ENCODE measurements at places on chromosomes 1 and 21.

DNA sequence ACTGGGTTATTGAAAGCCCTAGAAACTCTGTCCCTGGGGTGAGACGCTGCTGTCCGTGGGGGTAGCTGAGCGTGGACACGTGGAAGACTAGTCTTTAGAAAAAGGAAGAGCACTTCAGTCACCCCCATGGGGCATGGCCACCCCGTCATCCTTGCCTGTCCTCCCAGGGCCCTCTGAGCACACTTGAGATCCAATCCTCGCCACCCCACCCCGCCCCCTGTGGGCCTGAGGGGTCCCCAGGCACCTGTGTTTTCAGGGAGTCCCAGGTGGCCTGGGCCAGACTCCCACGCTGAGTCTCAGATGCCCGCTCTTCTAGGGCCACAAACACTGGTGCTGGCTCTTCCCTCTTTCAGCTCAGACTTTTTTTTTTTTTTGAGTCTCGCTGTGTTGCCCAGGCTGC is 2.5 kb downstream of the PRKCZ start:
- no peak for DNase-seq

GRCh38 chr1:96524100-96524499 is 197.5 kb upstream of the PTBP2 start:
- no peak for DNase-seq

- peak; percentile 90 for DNase-seq
Measured at GRCh38 chr1:112700290-112701226, 6.4 kb downstream of the RHOC start.

DNA sequence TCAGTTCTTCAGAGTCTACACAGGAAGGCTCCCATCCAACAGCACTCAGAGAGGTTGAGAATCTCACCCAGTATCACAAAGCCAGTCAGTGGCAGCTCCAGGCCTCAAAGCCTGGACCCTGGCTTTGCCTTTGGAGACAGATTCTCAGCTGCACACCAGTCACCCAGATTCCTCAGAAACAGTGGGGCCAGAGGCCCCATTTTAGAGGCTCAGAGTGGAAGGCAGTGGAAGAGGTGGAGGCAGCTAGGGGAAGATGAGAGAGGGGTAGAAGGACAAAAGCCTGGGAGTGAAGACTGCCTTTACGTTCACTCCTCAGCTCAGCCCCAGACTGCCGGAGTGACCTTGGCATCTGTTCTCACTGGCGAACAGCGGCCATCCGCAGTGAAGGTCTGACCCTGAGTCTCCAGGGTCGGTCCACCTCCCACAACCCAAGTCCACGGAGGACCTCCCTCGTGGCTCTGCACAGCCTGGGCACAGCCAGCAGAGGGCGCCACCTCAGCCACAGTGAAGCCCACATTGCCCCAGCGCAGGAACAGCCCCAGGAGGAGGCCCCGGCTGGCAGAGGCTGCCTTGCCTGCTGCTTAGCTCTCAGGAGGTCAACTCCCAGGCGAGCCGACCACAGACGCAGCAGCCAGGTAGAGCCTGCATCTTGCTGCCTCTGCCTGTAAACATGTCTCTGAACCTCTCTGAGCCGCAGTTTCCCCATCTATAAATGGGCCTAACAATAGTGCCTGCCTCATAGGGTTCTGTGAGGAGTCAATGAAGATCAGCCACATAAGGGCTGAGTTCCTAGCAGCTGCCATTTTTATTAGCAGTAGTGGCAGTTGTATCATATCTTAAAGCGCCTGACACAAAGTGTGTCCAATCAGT is 5.9 kb upstream of the FNDC5 start:
- DNase-seq = peak; percentile 24

DNA sequence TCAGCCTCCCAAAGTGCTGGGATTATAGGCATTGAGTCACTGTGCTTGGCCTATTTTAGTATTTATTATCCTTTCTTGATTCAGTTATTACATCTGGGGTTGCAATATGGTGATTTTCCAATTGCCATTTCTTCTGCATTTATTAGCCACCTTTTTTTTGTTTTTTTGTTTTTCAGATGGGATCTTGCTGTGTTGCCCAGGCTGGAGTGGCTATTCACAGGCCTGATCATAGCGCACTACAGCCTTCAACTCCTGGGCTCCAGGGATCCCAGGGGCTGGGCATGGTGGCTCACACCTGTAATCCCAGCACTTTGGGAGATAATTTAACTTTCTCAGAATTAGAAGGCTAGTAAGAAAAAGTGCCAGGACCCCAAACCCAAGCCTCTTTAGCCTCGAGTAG is 82.1 kb upstream of the PGD start:
- no peak for DNase-seq

GRCh38 chr1:87958716-87959115 is 630.0 kb downstream of the LMO4 start:
- DNase-seq = no peak

- peak; percentile 99 for DNase-seq
Measured at GRCh38 chr1:56494306-56494705, 85.1 kb downstream of the PLPP3 start.

GRCh38 chr21:46212721-46213484 is 15.7 kb downstream of the LSS start:
- DNase-seq = no peak

GRCh38 chr1:31792541-31792940 is 23.3 kb downstream of the SPOCD1 start:
- DNase-seq = no peak

DNA sequence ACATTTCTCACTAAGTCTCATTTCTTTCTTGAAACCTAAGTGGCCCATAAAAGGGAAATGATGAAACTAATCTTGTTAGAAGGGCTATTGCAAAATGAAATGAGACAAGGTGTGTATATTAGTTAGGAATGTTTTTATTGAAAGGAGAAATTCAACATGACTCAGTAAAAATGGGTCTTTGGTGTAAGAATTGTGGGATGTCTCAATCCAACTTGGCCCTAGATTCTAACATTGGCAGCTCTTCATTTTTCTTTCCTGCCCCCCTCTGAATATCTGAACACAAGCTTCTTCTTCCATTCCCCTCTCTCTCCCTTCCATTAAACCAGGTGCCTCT is 26.8 kb upstream of the TARBP1 start:
- DNase-seq = no peak

- peak; percentile 40 for DNase-seq
Measured at GRCh38 chr1:208172423-208173145, 71.6 kb downstream of the PLXNA2 start.

DNA sequence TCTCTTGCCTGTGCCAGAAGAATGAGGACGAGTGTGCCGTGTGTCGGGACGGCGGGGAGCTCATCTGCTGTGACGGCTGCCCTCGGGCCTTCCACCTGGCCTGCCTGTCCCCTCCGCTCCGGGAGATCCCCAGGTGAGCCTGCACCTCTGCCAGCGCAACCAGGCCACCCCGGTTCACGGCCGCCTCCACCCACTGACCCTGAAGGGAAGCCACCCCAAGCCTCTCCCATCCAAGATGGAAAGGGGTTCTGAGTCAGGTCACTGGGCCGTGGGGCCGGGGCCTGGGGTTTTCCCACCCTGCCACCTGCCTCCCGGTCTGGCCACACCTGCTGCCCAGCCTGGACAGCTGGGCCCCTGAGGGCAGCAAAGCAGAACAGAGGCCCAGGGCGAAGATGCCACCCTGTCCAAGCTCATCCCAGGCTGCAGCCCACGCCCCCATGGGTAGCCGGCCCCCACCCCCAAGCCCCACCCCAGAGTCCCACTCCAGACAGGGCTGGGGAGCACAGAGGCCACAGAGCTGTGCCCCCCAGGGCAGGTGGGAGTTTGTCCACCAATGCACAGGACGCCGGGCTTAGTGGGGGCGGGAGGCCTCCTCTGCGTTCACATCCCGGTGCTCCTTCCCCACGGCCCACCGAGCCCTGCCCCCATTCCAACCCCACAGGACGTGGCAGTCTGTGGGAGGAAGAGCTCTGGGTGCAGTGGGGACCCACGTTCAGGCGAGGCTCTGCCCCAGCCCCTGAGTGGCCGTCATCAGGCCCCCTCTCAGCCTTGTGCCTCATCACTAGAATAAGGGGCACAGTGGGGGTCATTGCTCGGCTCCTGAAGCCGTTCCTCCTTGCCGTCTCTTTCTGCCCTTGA is 5.6 kb downstream of the AIRE start:
- DNase-seq = no peak

DNA sequence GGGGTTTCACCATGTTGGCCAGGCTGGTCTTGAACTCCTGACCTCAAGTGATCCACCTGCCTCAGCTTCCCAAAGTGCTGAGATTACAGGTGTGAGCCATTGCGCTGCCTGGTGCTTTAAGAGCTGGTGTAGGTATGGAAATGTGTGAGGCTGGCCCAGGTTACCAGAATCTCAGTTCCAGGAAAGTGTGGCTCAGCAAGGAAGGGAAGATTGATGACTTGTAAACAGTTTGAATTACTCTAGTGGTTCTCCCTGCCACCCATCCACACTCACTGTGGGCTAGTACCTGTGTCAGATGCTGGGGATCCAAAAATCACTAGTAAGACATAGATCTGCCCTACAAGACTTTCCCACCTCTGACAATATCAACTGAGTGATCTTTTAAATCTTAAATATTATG is 34.5 kb upstream of the SLC35D1 start:
- DNase-seq = no peak

- DNase-seq = no peak
Measured at GRCh38 chr21:15682977-15683376, 46.8 kb upstream of the USP25 start.

DNA sequence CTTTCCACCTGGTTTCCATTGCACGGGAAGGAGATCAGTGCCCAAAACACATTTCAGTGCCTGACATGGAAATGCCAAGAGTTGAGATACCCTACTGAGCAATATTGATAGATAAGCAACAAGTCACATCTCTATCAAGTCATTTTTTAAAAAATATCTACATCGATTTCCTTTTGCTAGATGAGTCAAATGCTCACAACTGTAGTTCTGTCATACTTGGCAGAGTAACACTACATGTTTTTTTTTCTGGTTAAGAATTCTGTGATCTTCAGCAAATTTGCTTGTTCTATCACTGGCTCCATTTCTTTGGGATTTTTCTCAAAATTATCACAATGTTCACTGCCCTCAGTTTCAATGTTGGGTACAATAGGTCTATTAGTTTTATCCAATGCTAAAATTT is 145.4 kb downstream of the ZC3H11B start:
- DNase-seq = no peak

DNA sequence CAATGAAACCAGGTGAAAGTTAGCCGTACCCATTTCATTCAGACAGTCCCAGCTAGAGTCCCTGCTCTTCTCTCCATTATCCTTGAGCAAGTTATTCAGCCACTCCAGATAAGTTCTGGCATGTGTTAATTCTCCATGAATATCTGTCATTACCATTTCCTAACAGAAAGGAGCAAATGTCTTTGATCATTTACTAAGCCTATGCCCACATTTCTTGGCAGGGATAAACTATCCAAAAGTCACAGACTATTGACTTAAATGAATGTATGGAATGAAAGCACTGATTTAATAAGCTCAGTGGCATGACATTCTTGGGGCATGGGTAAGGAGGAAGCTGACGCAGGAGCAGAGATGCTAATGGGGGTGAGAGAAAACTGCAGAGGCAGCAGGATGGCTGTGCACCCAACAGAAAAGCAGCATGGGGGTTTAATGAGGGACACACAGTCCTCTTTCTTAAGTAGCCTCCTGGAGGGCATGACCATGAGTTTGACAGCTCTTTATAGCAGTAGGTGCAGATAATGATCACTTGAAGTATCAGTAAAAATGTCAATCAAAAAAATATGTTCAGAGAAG is 17.6 kb upstream of the DHCR24 start:
- no peak for DNase-seq

- no peak for DNase-seq
Measured at GRCh38 chr1:151472856-151473731, 13.8 kb upstream of the POGZ start.

- no peak for DNase-seq
Measured at GRCh38 chr1:107499139-107499744, 358.4 kb downstream of the NTNG1 start.

- no peak for DNase-seq
Measured at GRCh38 chr1:93177991-93178390, 2.2 kb downstream of the TMED5 start.

DNA sequence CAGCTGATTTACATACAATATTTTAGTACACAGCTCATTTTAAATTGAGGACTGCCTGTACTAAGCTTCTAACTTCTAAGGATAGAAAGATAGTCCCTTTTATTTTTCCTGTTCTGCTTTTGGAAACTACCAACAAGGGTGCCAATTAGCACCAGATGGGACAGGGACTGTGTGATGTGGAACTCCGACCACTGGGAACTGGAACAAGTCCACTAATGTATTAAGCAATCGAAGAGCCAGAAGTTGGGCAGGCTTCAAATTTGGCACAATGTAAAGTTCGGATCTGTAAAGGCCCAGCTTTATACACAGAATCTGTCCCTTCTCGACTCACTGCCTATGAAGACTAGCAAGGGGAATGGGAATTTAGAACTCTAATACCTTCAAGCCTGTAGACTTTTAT is 149.3 kb downstream of the ZC3H11B start:
- DNase-seq = no peak

- DNase-seq = no peak
Measured at GRCh38 chr21:33069994-33070743, at the start of gene OLIG1. TSS of gene OLIG1 (plus strand) at chr21:33070141. CDS start at chr21:33070247, 106 bp downstream.

DNA sequence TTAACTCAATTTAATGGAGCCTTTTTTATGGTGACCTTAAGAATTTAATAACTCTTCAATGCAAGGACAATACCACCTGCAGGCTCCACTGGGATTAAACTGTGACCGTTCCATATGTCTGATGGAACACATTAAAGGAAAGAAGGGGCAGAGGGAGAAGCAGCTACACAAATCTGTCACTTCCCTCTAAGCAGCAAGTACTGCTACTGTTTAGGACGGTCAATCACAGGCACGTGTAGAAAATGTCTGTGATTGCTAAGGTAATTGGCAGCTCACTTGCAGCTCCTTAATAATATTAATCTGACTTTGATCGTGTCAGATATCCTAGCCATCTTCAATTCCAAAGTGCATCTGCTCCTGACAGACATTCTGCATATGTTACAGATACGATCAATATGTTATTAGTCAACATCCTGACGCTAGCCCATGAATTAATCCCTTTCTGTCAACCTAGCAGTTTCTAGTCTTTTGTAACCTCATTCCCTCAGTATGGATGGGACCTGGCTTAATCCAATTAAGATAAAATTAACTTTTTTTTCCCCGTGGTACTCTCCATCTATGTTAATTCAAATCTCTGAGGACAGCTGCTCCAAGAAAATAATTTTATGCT is 1012.4 kb downstream of the AMY1C start:
- no peak for DNase-seq

GRCh38 chr1:198711837-198712236 is 73.0 kb downstream of the PTPRC start:
- DNase-seq = no peak

DNA sequence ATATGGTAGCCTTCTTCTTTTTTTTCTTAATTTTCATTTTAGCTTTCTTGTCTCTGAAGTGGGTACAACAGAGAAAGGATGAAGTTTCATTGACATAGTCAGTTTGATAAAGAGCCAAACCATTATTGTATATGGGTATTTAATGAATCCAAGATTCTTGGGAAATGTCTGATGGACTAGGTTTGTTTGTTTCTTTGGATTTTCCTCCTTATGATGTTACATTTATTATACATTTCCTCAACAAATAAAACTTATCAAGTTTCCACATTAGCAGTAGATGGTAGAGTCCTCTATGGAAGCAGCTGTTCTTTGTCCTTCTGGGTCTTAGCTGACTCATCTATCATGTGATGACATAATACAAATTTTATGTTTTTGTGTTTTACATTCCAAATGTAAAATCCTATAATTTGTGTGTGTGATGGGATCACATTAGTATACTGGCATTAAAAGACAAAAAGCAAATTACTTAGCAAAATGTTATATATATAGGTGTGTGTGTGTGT is 6.0 kb downstream of the COL24A1 start:
- DNase-seq = no peak

GRCh38 chr1:198157847-198158725 is 1.3 kb downstream of the NEK7 start:
- no peak for DNase-seq

- DNase-seq = no peak
Measured at GRCh38 chr1:189616893-189617292, 860.8 kb downstream of the BRINP3 start.

Measured in HepG2 (cell line).